ENCODE measurements at places on chromosomes 7 and 10. TPM values are rescaled to one million over a fixed set of nuclear protein-coding genes. Genes with fewer than 3 reads are reported as not detected.

The MBL2 gene
- not detected for total RNA-seq

The CDH23 gene
- 0.55 TPM for total RNA-seq

GRCh38 chr7:90311175-90311574, 9.9 kb downstream of the FAM237B start:
- DNase-seq = no peak

DNA sequence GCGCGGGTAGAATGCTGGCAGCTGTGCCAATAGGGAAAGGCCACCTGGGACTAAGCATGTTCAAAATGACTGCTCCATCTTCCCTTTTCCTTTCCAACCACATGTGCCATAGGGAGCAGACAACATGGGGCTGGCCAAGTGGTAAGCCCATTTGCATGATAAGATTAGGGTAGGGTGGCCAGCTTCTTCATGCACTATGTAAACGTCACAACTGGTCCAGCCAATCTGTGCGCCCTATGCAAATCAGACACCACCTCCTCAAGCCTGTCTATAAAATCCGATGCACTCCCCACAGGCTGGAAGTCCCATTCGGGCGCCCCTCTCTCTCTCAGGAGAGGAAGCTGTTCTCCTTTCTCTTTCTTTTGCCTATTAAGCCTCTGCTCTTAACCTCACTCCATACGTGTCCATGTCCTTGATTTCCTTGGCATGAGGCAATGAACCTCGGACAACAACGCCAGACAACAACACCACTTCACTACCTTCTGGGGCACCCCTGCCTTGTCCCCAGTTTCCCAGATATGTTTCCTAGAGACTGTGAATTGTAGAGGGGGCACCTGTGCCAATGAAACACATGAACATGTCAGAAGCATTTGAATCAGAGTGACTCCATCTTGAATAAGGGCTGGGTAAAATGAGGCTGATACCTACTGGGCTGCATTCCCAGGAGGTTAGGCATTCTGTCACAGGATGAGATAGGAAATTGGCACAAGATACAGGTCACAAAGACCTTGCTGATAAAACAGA, 19.1 kb upstream of the EXOC6 start:
- DNase-seq = no peak

All from activated T-helper 2 cell treated with anti-CD3 and anti-CD28 coated beads, Interferon-gamma antibody, Interleukin-2, Interleukin-4, amounts not matched to agents 10 μg/mL and 5 μg/mL and 100 μg/mL, durations not matched to agents 14 hours and 24 hours and 36 hours (primary cell).